CD4-positive, alpha-beta T cell treated with Interleukin-6 at 100 ng/mL for 8 hours (primary cell): ENCODE measurements at places on chromosomes 3 and 15.

DNA sequence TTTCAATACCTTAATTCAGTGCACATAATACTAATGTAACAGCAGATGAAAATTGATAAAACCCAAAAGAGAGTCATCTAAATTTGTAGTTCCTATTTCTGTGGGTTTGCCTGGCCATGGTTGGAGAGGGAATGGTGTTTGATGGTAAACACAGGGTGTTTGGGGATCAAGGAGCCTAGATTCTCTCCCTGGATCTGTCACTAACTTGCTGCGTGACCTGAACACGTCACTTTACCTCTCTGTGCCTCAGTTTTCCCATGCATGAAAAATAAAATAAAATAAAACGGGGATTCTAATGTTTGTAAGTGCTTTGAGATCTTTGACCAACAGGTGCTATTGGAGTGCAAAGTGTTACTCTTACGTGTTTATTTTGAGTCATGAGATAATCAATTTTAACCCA is 49.8 kb downstream of the GHSR start:
- no peak for DNase-seq

- no peak for DNase-seq
Measured at GRCh38 chr3:147038481-147038880, 367.9 kb downstream of the ZIC4 start.

GRCh38 chr15:65512189-65512588 is 5.3 kb downstream of the DPP8 start:
- no peak for DNase-seq

GRCh38 chr3:43785551-43785950 is 94.8 kb downstream of the ABHD5 start:
- DNase-seq = no peak

- no peak for DNase-seq
Measured at GRCh38 chr15:54014067-54014655, 35.9 kb downstream of the UNC13C start.

DNA sequence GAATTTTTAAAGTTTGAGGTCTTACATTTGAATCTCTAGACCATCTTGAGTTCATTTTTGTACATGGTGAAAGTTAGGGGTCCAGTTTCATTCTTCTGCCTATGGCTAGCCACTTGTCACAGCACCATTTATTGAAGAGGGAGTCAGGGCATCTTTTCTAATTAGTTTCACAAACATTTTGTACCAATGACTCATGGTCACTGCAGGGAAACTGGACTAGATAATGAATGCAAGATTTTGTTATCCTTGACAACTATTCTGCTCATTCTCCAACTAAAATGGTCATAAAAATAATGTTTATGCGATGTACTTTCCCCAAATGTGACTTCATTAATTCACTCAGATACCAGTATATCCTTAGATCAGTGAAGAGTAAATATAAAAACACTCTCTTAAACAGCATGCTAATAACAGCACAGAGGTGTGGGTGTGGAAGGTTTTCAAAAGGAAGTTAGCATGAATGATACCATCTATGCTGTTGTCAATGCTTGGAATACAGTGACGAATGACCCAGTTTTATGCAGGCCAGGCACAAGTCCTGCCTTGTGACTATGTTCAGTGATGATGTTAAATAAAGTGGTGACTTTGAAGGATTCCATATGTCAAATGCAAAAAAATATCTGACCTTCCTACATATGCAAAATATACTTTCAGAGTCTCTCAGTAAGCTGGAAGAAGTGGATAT is 314.9 kb upstream of the TMCO5A start:
- DNase-seq = no peak

DNA sequence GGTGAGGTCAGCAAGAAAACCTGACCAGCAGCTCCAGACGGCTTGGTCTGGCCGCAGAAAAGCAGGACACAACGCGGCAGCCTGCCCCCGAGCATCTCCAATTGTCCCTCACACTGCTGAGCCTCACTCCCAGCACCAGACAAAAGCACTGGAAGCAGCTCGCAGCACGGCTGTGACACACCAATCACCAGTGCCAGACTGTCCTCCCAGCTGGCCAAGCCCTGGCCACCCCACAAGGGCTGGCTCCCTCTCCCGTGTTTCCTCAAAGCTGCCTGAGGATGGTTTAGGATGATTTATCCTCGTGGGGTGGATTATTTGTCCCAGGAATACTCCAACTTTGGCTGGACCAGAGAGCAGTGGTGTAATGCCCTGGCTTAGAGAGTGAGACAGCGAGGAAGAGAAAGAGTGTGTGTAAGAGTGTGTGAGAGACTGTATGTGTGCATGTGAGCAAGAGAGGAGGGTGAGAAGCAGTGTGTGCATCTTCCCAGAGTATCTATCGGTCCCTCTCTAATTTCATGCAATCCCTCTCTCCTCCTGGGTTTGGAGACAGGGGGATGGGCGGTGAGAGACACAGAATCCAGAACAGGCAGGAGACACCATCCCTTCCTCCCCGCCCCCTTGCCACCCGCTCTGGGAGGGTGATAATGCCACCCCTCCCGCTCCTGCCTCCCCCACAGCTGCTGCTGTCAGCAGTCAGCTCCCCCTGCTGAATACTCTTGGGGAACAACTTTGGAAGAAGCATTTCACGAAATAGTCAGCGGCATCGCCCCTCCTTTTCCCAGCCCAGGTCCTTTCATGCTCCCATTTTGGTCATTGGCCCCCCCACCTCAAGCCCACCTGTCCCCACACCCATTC is 34.2 kb downstream of the SEMA5B start:
- DNase-seq = no peak

- no peak for DNase-seq
Measured at GRCh38 chr15:58842713-58843396, 71.8 kb downstream of the MINDY2 start.

DNA sequence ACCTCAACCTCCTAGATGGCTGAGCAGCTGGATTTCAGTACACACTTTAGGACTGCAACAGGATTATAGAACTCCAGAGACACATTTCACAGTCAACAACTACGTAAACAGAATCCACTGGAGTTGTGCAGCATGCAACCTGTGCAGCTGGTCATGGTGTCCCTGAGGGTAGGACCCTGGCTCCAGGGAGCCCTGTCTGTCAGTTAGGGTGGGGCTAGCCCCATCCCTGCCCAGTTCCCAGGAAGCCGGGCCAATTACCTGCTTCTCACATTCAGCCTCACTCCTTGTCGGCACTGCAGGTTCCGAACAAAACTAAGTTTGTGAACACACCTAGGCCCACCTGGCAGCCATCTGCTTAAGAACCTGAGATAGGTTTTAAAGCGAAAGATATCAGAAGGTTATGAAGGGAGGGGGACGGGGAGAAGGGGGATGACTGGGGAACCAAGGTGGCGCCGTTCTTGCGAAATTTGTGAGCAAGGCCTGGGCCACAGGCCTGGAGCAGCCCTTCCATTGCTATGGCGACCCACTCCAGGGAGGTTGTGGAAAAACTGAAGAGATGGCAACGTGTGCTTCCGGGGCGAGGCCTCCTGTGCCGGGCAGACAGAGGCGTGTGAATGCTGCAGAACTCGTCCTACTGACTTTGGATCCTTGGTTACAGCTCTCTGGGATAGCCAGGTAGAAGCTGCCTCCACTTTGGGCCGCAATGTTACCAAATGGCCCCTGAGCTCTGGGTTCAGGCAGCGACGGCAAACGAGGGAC is 25.3 kb downstream of the ACSBG1 start:
- DNase-seq = no peak

- DNase-seq = no peak
Measured at GRCh38 chr15:59315914-59316451, 56.7 kb downstream of the MYO1E start.

- no peak for DNase-seq
Measured at GRCh38 chr3:111794711-111795110, 64.4 kb upstream of the PHLDB2 start.

- DNase-seq = no peak
Measured at GRCh38 chr3:179837374-179837773, 184.5 kb downstream of the USP13 start.

DNA sequence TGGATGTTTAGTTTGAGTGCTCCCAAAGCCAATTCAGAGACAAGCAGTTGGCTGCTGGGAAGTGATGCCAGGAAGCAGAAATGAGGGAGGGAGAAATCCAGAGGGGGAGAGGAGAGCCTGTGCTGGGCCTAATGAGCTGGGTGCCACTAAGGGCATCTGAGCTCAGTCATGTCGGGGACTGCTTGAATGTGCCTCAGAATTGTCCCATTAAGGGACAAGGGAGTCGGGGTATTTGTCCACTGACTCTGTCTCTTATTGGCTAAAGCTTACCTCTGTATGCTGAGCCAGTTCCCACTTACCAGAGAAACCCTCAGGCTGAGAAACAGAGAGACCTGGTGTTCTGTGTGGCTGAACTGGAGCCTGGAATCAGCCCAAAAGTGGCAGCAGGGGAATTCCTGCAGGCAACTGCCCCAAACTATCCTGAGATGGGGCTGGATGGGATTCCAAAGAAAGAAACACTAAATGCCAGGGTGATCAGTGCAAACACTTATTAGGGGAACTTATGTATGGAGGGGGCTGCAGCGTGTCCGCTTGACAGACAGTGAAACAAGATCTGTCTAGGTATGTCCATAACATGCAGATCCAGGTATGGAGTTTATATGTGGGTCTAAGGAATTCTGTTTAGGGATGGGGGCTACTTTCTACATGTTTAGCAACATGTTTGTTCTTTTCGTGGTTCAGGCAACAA is 48.6 kb downstream of the NR1D2 start:
- DNase-seq = no peak

DNA sequence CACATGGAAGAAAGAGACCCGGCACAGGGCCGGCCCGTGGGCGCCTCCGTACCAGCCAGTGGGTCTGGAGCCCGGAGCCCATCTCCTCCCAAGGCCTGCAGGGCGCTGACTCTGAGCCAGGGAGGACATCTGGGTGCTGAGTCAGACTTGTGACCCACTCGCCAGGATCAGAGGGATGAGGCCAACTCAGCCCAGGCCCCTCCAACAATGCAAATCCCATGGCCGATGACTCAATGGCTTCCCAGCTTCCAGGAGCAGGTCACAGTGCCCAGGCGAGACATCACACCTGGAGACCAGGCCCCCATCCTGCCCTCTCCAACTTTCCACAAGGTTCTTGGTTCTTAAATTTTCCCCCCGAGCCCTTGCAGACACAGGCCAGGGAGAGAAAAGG is 95.1 kb downstream of the LRIG1 start:
- DNase-seq = no peak

- DNase-seq = no peak
Measured at GRCh38 chr3:154089421-154090420, 31.5 kb upstream of the ARHGEF26 start.

DNA sequence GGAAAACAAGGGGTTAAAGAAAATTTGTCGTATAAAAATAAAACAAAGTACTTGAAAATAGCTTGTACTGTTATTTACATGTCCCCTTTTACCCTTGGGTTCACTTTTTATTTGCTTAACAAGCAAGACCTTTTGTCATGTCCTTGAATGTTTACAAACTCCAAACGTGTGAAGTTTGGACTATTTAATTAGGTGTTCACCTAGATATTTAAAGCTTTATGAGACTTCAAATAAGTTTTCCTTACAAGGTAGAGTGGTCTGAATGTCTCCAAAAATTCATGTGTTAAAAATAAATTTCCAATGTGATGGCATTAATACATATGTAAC is 242.0 kb upstream of the TTC14 start:
- DNase-seq = no peak

DNA sequence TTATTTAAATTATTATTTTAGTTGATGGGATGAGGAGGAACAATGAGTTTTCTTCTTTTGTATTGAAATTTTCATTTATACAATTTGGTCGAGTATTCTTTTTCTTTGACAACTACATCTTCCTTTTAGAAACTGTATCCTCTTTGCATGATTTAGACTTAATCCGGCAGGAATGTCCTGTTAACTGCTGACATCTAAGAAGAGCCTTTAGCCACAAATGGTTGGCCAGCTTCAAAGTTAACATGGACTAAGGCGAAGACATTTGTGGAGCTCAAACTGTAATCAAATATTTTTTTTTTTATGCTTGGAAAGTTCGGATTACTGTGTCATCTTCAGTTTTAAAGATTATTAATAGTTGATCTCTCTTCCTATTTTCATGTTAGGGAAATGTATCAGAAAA is 43.2 kb downstream of the RIOX2 start:
- DNase-seq = no peak

- DNase-seq = no peak
Measured at GRCh38 chr15:91752081-91752785, 101.3 kb upstream of the SLCO3A1 start.

DNA sequence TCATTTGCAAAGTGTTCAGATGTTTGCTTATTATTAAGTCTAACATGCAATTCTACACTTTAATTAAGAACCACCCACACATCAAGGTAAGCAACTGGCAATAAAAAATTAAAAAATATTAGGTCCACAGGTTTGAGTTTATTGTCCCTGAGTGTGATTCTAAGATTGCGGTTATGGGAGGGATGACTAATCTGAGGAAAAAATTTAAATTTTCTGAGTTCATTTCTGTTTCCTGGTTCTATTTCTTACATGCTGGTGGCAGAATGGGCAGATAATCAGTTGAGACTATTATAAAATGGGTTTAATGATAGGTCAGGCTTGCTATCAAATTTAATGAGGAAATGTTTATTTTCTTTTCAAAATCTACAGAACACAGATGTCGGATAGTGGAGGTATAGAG is 105.9 kb downstream of the TP63 start:
- no peak for DNase-seq
